ENCODE measurements at places on chromosomes 6 and 20. TPM values are rescaled to one million over a fixed set of nuclear protein-coding genes. Genes with fewer than 3 reads are reported as not detected.

GRCh38 chr6:159463119-159463829, 229.8 kb downstream of the SOD2 start:
- DNase-seq, result no peak

DNA sequence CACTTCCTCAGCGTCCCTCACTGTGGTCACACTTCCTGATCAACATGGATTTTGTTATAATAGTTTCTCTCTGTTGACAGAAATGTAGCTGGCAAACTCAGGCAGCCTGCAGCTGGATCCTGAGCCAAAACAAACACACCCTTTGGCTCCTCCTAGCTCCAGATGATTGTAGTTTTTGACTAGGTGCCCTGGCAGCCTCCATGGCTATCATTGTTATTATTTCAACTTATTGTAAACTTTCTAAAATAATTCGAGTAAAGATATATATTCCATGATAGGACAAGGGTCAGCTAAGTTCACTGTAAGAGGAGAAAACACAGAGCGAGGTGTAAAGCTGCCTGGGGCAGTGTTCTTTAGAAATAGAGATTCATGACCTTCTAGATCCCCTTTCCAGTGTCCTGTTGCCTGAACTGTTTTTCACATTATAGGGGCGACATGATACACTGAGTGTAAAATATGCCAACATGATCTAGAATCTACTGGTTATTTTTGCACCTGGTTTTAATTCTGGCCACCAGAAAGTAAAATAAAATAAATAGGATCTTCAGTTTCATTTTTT, 98.2 kb upstream of the HDGFL1 start:
- DNase-seq, result no peak

The GSTA3 gene
- total RNA-seq, result not detected

The CTCFL gene
- total RNA-seq, result not detected

The DZANK1 gene
- total RNA-seq, result 1.8 TPM

DNA sequence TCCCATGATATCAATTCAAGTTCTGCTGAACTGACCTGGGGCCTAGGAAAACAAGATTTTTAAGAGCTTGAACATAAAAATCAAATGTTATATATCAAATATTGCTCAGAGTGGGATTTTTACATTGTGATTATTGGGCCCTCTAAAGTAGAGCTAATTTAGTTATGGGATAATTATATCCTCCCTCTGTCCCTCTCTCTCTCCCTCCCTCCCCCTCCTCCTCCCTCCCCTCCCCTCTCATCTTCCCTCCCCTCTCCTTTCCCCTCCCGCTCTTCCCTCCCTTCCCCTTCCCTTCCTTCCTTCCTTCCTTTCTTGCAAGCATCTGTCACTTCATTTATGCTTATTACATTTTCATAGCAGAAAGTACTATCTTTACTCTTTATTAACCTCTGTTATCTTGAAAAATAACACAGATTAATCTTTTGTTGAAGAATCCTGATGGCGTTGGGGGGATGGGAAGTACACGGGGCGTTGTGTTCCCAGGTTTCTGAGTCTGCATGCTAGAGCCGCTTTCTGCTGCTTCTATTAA, 32.8 kb downstream of the KIF25 start:
- no peak for DNase-seq

GRCh38 chr20:48526936-48527335, 300.9 kb downstream of the PREX1 start:
- no peak for DNase-seq

DNA sequence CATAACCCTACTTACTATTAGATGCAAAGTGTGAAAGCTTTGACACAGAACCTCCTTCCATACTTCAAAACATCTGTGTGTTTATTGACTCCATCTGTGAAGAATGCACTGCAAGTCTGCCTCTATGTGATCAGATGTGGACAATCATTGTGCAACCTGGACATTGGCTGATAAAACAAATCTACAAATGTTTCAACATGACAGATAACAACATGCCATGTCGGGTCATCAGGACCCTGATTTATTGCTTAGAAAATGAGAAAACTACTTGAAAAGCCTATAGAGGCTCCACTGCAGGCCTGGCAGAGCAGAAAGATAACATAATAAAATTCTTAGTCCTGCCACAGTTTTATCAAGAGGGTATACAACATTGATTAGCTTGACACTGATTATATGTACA, 1286.4 kb downstream of the GRIK2 start:
- no peak for DNase-seq

The MATN4 gene
- 0.30 TPM for total RNA-seq

The MOG gene
- not detected for total RNA-seq

- DNase-seq, result no peak
Observed at GRCh38 chr6:119540417-119540816, 190.9 kb upstream of the MAN1A1 start.

DNA sequence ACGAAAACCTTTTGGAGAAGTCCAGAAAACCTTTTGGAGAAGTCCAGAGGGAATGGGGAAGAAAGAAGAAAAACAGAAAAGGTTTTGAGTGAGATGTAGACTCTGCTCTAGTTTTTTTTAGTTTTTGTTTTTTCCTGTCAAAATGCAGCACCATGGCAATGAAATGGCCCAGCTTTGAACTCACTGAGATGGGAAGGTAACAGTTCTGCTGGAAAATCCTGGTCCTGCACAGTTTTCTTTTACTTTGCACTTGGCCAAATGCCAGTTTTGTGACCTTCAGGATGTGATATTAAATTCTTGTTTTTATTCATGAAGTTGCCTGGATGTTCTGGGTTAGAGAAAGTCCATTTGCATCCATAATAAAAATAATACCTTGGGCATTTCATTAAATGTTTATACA, 145.7 kb downstream of the CFAP61 start:
- no peak for DNase-seq

The ARMC2 gene
- total RNA-seq, result 12.2 TPM

DNA sequence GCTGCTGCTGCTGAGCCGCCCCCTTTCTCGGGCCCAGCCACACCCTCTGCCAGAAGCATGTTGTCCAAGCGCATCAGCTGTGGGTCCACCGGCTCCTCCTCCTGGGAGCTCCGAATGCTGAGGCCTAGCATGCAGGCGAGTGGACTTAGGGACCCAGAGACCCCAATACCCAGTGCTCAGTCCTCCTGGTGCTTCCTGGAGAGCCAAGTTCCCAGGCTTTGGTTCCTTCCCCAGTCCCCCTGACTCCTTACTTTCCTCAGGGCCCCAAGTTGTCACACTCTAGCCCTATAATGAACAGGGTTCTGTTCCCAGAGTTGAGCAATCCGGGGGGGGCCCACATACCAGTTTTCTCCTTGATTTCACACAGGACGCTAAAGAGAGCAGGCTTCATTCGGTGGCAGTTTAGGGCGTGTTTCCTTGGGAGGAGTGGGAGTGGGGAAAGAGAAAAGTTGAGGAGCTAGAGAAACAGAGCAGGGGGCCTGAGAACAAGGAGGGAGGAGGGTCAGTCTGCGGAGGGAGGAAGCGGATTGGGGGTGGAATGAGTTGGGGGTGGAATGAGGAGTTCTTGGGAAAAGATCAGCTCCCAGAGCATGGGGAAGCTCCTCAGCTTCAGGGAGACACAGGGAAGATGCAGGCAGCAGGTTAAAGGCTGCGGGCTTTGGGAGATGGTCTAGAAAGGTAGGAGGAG, 1.5 kb downstream of the PBX2 start:
- DNase-seq, result no peak

GRCh38 chr20:5887386-5887785, 62.9 kb downstream of the TRMT6 start:
- no peak for DNase-seq

The PPIL4 gene
- 24.2 TPM for total RNA-seq

The CNBD2 gene
- total RNA-seq, result 5.7 TPM

The CASS4 gene
- 18.7 TPM for total RNA-seq

The PAK1IP1 gene
- total RNA-seq, result 11.6 TPM

DNA sequence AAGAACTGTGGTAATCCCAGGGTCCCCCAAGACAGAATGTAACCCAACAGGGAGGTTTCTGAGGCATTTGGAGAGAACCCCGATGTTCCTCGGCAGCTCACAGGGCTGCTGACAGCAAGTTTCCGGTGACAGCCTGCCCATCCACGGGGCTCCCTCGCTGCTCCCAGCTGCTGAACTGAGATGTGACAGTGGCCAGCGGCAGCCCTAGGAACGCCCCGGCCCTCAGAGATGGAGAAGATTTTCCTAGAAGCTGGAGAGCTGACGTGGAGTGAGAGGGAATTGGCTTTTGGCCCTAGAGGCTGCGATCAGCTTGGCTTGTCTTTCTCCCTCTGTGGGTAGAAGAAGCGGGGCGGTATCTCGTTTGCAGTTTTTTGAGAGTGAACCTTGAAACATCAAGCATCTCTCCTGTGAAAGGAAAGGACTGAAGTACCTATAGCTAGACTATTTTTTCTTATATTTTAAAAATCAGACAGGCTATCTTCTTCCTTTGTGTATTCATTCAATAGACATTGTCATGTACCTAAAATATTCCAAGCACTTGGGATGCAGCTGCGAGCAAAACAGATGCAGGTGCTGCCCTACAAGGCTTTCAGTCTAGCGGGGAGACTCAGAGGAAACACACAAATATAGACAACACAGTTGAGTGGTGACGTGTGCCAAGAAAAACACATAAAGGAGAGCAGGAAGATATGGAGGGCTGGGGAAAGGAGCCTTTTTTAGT, 28.4 kb upstream of the NFATC2 start:
- no peak for DNase-seq

DNA sequence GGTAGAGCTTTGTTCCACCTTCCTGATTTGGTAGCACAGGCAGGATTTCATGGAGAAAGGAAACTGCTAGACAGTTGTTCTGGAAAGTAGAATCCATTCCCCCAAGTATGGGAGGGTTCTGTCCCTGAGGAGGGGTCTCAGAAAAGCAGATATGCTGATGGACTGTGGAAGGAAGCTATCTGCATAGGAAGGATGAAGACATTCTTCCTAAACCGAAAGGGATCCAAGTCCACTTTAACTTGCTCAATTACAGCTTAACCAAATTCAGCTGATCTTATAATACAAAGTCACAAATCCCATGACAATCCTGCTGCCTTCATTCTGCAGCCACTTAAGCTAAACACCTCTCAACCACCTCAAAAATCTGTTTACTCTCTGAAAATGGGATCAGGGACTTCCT, 2.6 kb downstream of the MAN1A1 start:
- no peak for DNase-seq

The SASH1 gene
- not detected for total RNA-seq

The DDX43 gene
- total RNA-seq, result 3.5 TPM

DNA sequence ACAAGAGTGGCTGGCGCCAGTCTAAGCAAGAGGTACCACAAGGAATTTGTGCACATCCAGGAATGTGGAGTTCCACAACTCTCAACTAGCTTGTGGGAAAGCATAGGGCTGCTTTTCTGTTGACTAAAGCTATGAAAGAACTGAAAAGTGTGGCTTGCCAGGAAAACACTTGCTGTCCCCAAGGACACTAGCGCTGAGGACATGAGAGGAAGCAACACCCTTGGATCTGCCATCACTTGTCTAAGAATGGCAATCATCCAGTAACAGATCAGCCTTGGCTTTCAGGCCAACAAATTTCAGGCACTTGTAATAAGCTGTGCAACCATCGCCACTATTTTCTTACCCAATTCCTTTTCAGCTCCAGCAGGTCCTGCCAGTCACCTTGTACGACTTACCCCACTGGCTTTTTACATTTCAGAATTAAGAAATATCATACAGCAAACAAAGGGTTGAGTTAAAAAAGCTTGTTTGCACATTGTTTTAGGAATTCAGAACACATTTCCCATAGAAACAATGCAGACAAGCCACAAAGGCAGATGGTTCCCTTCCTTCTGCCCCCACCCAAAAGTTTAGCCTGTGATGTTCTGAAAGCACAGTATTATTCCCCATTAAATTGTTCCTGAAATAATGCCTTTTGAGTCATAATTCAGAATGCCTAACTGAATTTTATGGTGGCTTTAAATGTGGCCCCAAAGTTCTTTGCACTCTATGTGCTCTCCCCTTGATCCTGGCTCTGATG, 57.9 kb upstream of the SSTR4 start:
- DNase-seq, result no peak

DNA sequence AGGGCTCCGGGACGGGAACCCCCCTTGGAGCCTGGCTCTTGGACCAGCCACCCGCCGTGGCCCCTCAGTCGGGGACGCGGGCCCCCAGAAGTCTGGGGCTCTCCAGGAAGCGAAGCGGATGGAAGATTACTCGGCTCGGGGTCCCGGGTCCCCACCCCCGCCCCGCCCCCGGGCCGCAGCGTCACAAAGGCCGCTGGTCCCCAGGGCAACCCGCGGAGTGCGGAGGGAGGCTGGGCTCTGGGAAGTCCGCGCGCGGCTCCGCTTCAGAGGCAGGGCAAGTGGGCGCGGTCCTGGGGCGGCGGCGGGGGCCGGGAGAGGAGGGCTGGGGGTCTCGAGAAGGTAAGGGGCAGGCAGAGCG, at the start of gene FNDC11:
Gene FNDC11, plus strand, starts transcription at position 227 of the 358 bp plus-strand sequence. CDS start 1,505 bp downstream, outside the sequence.
- no peak for DNase-seq

GRCh38 chr6:57019434-57019833, 27.1 kb upstream of the KIAA1586 start:
- DNase-seq, result no peak

- DNase-seq, result no peak
Observed at GRCh38 chr20:43658069-43658722, 8.7 kb upstream of the MYBL2 start.

GRCh38 chr20:924639-925038, 8.5 kb upstream of the ANGPT4 start:
- DNase-seq, result no peak

The IRF4 gene
- 95.1 TPM for total RNA-seq

The HLA-DRA gene
- 25.8 TPM for total RNA-seq

DNA sequence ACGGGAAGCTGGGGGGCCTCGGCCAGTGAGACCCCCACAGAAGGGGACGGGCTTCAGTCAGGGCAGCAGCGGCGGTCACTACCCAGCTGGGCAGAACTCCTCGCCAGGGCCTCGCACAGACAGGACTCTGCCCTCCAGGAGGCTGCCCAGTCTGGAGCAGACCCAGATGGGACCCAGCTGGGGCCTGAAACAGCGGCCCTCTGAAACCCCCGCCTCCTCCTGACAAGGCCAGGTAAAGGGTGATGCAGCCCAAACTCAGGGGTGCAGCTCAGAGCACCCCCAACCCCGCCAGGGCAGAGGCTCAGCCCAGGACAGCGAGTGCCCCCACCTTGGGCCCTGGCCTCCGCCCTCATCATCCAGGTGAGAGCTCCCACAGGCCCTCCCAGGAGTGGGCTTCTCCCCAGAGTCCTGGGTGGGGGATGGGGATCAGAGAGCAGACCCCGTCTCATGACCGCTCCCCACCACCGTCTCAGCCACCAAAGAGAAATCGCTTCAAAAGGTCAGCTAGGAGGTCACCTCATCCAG, 2.2 kb downstream of the EEF1A2 start:
- peak; percentile 44 for DNase-seq

The MYBL2 gene
- 81.1 TPM for total RNA-seq

The CLVS2 gene
- total RNA-seq, result not detected

DNA sequence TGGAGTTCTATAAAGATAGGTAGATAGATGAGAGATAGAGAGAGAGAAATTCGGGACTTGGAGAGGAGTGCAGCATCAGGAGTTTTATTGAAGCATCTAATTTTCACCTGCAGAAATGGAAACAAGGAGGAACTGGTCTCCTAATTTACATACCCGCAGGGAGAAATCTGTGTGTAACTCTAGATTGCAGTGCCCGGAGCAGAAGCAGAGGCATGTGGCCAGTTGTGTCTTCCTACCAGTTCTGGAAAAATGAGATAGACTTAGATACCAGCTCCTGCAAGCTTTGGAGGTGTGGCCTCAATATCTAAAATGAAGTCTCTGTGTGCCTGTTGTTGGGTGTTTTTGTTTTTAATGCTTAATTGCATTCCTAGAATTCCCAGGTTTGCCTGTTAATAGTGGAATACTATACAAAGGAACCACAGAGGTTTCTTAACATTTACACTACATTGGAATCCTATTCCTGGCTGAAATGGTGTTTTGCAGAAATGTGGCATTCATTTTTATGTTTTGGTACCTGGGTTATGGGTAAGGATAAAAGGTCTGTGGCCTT, 57.4 kb downstream of the DTD1 start:
- DNase-seq, result no peak

Measured in activated naive CD8-positive, alpha-beta T cell treated with anti-CD3 and anti-CD28 coated beads, Interleukin-2, amount 10 ng/mL, durations not matched to agents 7 days and 5 days (primary cell).